Left cardiac atrium (tissue), 4 donors: ENCODE measurements at places on chromosomes 2 and 18. TPM values are rescaled to one million over a fixed set of nuclear protein-coding genes. Genes with fewer than 3 reads are reported as not detected.

LINC00305 gene
- total RNA-seq = not detected

DSG4 gene
- not detected for total RNA-seq

MGAT4A gene
- 28.2 TPM for total RNA-seq

LIPG gene
- 1.6 TPM for total RNA-seq

RIT2 gene
- not detected for total RNA-seq

MAL gene
- total RNA-seq = 5.8 TPM

AGAP1 gene
- 22.5 TPM for total RNA-seq

CNNM4 gene
- total RNA-seq = 16.8 TPM
